ENCODE measurements at places on chromosomes 16 and 17. TPM values are rescaled to one million over a fixed set of nuclear protein-coding genes. Genes with fewer than 3 reads are reported as not detected.

Gene MIEF2
- polyA plus RNA-seq = 10.7 TPM

Gene CSH1
- 0.30 TPM for polyA plus RNA-seq

Gene SLC47A2
- polyA plus RNA-seq = 0.54 TPM

GRCh38 chr17:8884336-8884990 is 17.0 kb upstream of the PIK3R6 start:
- DNase-seq = no peak

DNA sequence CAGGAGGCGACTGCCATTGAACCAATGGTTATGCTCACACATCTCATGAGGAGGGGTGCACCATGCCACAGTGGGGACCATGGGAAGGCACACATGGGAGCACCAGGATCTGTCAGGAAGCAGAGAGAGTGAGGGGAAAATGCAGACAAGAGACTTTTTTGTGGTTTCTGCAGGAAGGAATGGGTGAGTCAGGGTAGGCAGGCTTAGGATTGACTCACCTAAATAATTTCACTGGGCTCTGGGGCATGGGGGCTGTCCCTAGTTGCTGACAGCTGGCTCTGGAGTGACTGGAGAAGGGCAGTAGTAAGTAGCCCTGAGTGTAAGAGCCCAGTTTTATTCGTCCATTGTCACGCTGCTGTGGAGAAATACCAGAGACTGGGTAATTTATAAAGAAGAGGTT is 202.4 kb downstream of the AXIN2 start:
- no peak for DNase-seq

- no peak for DNase-seq
Measured at GRCh38 chr17:37823996-37824395, 79.1 kb upstream of the HNF1B start.

DNA sequence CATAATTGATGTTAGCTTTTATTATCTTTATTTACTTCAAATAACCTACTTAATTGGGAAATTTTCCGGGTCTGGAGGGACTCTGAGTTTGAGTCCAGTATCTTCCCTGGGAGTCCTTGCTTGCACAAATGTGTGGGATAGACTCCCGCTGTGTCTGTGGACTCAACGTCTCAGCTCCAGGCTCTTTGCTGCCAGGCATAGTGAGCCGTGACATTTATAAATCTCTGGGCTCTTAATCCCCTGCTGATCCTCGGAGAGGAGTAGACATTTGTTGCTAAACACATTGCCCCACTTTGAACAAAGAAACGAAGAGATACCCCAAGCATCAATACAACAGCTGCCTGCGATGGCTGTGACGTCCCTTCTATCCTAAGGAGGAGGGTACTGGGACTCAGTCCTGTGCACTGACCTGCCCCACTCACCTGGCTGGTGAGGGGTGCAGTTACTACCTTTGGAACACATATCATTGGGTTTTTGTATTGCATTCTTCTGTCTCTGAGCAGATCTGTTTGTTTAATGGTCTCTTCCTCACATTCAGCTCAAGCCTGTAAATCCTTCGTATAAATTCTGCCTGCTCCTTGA is 316.9 kb downstream of the HAPSTR1 start:
- DNase-seq = no peak

Gene RPRML
- polyA plus RNA-seq = 0.46 TPM

Gene SMIM22
- 75.8 TPM for polyA plus RNA-seq

GRCh38 chr16:20084624-20085226 is 11.0 kb upstream of the GPR139 start:
- no peak for DNase-seq

Gene CD300LG
- polyA plus RNA-seq = 0.30 TPM

Gene POLR2A
- 98.7 TPM for polyA plus RNA-seq

Data from large intestine (tissue), 12 donors.